Skin of body (tissue), 3 donors: ENCODE measurements at places on chromosomes 6 and 20.

GRCh38 chr6:99013661-99014060, 65.9 kb upstream of the FBXL4 start:
- no peak for DNase-seq

- no peak for DNase-seq
Measured at GRCh38 chr6:136409597-136409996, 120.0 kb upstream of the BCLAF1 start.

- DNase-seq, result no peak
Measured at GRCh38 chr20:35648836-35649235, 15.9 kb downstream of the CPNE1 start.

DNA sequence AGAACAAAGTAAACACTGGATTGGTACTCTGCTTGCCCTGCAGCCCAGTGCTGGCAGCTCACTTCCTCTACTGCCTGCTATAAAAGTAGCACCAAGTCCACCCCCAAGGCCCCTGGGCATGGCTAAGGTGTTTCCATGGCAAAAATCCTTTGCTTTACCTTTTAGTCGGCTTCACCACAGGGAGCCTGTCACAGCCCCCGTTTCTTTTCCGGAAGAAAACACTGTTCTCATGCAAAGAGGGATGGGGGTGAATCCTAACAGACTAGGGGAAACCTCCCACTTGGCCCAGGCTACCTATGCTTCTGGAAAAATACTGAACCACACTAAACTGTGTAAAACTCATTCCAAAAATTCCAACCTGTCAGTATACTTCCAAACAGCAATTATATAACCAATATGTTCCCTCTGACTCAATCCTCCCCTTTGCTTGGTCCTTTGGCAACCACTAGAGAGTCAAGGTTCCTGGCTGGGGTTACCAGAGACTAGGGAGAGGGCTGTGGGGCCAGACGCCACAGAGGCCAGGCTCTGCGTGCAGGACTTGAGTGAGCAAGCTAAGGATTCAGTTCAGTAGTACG, 16.1 kb downstream of the PPIL1 start:
- no peak for DNase-seq

- no peak for DNase-seq
Measured at GRCh38 chr6:150196942-150197745, 54.3 kb downstream of the PPP1R14C start.

GRCh38 chr6:110760589-110760988, 54.7 kb downstream of the CDK19 start:
- DNase-seq, result no peak

DNA sequence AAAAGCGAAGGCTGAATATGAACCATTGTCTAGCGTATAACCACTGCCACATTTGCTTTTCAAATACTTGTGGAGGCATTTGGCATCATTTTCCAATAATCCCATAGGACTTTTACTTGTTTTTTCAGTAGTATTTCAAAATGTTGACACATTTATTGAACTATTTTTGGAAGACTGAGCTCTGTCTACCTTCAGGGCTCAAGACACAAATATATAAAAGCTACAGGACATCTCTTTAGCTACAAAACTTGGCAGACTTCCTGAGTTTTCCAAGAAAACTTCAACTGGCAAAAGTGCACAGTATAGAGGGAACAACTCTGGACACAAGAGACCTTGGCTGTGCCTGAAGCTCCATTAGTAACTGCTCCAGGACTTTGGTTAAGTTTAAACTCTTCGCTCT, 13.4 kb downstream of the EPB41L2 start:
- DNase-seq, result peak; percentile 72

DNA sequence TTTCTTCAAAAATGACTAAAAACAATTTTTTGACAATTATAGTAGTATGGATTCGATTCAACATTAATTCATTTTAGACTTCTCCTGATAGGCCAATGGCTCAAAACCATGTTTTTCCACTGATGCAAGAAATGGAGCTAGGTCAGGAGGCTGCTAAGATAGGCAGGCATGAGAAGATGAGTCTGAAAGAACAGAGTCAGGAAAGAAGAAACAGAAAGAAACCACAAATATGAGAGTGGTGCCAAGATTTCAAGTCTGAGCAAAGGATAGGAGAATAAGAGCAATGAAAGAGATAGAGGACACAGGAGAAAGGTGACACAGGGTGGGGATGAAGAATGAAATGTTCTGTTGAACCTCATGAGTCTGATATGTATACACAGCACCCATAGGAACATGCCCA, 112.2 kb downstream of the TASP1 start:
- no peak for DNase-seq

- DNase-seq, result no peak
Measured at GRCh38 chr6:498795-499231, 107.3 kb downstream of the IRF4 start.

- DNase-seq, result no peak
Measured at GRCh38 chr6:12137480-12137879, 125.4 kb downstream of the HIVEP1 start.

GRCh38 chr6:134596191-134596590, 278.3 kb upstream of the SGK1 start:
- no peak for DNase-seq

DNA sequence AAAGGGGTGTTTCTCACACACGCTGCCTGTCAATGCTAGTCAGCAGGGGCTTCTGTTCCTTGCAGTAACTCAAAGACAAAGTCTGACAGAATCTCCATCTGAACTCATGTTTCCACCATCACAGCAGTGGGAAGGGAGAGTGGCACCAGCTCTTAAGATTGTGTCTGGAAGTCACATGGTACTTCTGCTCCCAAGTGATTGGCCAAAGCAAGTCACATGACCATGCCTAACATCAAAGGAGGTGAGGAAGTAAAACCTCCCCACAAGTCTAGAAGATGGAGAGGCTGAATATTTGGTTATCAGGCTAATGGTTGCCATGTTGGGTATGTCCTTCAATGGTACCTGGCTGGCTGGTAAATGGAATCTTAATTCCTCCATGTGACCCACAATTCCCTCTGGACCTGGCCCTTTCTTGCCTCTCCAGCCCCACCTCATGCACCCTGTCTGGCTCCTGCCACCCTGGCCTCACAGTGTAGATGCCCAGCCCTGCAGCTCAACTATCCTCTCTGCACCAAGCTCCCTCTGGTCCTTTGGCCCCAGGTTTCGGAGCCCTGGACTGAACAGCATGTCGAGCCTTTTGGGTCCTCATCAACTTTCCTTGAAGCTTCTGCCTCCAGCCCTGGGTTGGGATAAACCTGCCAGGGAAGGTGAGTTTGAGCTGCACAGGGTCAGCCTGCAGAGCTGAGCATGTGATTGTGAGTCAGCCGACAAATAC, 51.0 kb upstream of the PMEPA1 start:
- DNase-seq, result no peak

DNA sequence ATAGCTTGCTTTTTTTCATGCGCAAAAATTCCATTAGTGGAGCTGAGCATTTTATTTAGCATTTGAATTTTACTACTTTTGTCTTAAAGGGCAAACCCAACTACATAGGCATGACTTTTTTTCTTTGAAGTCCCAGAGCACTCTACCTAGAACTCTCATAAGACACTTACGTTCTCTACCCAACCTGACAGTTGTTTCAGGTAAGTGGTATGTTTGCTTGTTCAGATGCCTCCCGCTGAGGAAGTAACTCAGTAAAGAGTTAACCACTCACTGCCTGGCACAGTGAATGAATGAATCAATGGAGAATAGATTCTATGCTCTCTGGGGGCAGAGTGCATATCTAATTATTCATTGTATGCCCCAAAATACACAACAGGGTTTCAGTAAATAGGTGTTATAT, 212.3 kb upstream of the PRDM1 start:
- no peak for DNase-seq

- DNase-seq, result no peak
Measured at GRCh38 chr6:42212442-42212841, 5.2 kb downstream of the MRPS10 start.

DNA sequence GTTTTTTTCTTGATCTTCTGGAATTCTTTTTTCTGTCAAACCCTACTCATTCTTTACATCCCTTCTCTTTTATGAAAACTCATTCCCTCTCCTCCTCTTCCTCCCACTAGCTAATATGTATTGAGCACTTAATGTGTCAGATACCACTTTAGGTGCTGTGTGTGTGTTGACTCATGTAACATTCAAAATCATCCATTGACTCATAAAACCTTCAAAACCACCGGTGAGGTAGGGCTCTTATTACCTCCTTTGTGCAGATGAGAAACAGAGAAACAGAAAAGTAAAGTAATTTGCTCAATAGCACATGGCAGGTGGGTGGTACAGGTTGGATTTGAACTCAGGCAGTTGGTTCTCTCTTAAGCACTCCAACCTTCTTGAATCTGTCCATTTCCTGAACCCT, 136.3 kb upstream of the NEDD9 start:
- no peak for DNase-seq

GRCh38 chr6:39924283-39924682, 10.0 kb downstream of the MOCS1 start:
- no peak for DNase-seq

DNA sequence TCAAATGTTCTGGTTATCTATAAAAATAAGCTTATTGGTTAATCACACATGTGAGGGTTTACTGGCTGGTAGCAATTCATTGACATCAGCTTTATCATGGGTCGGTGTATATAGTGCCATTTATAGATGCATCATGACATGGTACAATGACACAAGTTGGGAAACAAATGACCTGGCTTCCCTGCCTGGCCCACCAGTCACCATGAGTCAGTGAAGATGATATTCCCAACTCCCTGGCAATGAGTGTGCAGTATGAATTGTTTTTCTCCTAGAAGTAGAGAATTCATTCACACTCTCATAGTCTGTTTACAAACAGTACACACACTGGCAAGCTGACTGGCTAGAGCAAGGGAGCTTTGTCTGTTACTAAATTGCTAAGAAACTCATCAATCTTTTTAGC, 37.2 kb upstream of the CALHM6 start:
- DNase-seq, result no peak

DNA sequence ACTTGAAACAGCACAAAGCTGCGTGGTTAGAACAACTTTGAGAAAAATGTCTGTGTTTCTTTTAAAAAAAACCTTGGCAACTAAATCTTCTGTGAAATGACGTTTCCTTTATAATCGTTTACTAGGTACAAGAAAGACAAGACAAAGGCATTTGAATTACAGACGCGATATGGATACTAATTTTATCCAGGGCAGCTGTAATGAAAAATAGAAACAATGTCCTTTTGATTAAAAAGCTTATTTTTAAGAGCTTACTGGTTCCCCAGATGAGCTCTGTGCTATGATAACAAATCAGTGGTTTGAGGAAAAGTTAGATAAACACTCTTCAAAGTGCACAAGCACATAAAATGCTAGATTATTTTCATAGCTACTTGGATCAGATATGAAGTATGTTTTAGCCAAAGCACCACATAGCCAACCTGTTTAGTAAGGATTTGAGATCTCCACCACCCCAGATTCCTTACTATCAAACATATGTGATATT, 1.6 kb upstream of the SYNCRIP start:
- peak; percentile 72 for DNase-seq

DNA sequence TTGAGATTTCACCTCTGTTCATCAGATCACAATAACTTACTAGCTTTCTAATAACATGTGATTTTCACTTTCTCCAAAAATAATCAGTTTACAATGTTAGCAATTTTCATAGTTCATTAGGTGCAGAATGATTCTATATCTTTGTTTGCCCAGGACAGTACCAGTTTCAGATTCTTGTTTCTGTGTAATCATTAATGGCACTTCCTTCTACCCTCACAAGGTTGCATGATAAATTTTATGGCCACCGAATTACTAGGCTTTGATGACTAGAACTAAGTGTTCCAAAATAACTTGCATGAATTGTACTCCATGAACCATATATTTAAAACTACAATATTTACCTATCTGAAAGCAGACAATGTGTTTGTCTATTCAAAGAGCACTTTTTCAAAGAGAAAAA, 442.3 kb downstream of the EPHA7 start:
- DNase-seq, result no peak

GRCh38 chr6:157527471-157527907, 146.5 kb downstream of the ZDHHC14 start:
- peak; percentile 41 for DNase-seq

DNA sequence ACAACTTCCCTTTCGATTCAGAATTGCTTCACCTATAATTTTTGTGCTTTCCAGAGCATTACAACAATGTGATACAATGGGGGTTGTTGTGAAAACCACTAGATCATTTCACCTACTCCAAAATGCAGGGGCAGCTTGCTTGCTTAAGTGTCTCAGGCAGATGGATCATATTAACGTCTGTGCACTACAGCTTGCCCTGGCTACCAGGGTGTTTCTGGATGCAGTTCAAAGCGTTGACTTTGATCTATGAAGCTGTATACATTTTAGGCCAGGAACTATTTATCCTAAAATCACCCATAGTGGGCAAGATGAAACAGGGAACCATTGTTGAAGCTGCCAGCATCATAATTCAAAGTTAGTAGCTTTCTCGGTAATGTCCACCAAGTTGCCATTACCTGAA, 339.5 kb upstream of the HSF2 start:
- DNase-seq, result no peak

DNA sequence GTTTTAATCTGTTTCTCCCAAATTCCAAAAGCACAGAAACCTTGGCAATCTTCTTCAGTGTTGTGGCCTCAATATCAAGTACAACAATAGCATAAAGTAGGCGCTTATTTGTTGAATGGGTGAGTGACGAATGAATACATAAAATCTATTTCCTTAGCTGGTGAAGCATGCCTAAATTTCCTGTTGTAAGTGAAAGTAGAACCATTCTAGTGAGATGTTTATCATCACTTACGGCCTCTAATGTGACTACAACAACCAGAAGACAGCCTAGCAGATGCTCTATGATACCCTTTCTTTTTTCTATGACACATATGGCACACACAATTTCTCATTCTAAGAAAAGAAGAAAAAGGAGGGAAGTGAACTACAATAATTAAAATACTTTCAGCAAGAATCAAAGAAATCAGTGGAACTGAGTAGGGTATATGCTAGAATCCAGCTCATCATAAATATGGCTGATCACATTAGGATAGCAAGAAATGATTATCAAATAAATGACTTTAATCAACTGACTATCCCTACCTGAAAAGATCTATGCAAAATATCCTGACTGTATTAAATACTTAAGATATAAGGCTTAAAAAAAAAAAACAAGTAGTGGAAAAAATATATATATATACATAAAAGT, 67.4 kb downstream of the BTBD9 start:
- DNase-seq, result no peak

DNA sequence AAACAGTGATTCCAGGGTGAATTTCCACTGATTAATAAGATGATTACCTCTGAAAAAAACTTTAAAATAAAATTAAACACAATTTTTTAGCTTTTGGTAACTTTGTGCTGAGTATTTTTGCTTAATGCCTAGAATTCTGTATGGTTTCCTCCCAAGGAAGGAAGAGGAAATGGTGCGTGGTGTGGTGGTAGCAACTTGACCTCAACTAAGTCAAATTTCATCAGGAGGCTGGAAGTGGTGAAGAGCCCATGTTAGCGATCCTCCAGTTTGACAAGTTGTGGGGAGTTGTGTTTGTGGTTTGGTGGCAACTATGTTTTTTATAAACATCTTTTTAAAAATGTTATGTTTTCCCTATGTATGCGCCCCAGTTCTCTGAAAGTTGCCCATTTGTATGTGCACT, 5.0 kb upstream of the RTF2 start:
- no peak for DNase-seq
